ENCODE measurements at places on chromosomes 2 and 18.

- DNase-seq = no peak
Measured at GRCh38 chr2:18976168-18976961, 382.1 kb downstream of the OSR1 start.

DNA sequence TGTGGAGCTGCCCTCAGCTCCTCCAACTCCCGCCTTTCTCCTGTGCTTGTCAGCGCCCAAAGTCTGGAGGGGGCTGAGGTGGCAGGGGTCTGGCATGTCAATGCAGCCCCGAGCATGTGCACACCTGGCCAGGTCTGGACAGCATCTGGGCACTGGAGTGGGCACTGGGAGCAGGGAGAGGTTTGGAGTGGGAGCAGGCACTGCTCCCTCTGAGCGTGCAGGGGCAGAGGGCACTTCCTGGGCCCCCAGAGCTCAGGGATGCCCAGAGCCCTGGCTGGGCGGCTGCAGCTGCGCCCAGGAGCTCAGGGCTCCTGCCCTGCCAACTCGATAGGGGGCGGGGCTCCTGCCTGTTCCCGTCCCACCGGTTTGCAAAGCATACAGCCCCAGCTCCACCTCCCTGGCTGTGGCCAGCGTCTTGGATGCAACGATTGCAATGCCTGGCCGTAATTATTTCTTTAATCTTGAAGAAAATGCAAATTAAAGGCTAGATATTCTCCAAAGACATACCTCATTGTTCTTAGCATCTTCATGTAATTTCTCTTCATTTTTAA, 57.4 kb upstream of the LDAH start:
- DNase-seq = no peak

GRCh38 chr2:60676706-60677330, 79.2 kb upstream of the PAPOLG start:
- DNase-seq = no peak

- no peak for DNase-seq
Measured at GRCh38 chr2:62423883-62424458, 82.0 kb downstream of the TMEM17 start.

GRCh38 chr18:26133652-26134051, at the start of gene PSMA8:
Gene PSMA8, plus strand, starts transcription at chr18:26133869. Its CDS starts 97 bp downstream, at chr18:26133966.
- DNase-seq = peak; percentile 28

DNA sequence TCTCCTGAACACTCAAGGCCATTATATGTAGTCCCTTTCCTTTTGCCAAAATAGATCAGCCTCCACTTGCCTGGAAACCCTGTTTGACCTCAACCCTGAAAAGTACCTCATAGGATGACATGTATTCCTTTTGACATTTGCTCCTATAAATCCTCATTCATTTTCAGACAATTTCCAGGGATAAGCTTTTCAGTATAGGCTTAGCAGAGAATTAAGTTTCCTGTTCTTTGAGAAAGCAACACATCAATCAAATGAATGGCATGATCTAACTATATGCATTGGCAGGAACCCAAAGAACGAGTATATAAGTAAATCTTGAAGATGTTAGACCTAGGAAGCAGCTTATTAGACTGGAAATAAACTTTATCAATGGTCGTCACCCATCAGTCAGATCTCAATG, 483.0 kb downstream of the CCDC85A start:
- DNase-seq = no peak

DNA sequence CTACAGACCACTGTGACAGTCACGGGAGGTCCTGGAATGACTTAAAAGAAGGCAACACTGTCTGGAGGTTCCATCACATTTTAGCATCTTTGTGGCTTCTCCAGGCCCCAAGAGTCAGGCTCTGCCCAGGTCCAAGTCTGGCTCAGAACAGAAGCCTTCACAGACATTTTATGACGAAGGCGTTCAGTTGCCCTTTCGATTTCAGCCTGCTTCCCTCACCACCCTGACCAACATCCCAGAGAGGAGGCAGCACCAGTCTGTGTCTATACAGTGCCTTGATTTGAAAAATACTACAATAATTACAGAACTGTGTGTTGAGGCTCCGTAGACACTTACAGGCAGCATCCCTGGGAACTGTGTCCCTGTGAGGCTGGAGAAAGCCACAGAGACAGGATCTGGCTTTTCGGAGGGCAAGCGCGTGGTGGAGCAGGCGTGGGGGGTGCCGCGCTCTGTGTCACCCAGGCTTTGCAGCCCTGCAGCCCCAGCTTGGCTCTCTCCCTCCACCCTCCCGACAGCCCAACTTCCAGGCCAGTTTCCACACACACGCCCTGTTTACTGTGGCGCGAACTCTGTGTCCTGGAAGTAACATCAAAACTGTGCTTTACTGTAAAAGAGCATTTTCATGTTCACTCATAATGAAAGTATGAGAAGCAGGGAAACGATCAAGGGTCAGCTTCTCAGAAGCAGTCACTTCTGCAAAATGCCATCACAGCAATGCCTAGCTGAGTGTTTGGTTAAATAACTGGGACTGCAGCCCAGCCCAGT, 153.5 kb upstream of the ALKAL2 start:
- no peak for DNase-seq

DNA sequence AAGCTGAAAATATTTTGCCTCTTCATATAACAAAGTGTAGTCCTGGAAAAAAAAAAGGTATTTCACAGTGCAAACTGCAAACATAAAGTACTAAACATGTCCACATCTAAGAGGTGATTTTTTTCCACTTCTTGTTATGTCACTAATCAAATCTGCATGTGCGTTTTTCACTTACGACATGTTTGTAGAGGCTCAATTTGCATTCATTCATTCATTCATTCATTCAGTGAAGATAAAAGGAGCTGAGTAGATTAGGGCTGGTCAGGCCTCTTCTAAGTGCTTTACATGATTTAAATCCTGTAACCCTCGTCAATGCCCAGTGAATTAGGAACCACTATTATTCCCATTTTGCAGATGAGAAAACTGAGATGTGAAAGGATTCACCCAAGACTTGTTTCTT, 88.5 kb downstream of the KCTD1 start:
- no peak for DNase-seq

DNA sequence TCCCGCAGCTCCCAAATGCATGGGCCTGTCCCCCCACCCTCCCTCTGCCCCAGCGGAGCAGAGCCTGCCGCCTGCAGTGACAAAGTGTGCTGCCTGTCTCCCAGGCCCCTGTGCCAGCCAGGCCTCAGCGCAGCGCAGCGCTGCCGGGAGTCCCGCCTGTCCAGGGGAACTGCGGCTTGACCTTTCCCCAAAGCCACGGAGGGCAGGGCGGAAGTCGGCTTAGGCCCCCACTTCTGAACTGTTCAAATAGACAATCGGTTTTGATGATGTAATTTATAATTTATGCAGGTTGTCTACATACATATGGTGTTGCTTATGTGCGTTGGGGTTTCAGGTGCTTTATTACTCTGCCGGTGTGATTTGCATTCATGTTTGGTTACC, 7.1 kb downstream of the GBX2 start:
- no peak for DNase-seq

DNA sequence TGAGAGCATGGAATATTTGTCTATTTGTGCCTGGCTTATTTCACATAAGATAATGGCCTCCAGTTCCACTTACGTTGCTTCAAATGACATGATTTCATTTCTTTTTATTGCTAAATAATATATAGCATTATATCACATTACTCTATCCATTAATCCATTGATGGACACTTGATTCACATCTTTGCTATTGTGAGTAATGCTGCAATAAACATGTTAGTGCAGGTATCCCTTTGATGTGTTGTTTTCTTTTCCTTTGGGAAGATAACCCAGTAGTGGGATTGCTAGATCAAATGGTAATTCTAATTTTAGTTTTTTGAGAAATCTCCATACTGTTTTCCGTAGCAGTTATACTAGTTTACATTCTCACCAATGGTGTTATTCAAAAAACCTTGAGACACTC, 1343.3 kb upstream of the TMEFF2 start:
- no peak for DNase-seq

- DNase-seq = no peak
Measured at GRCh38 chr2:123816203-123816602, 208.9 kb upstream of the CNTNAP5 start.

GRCh38 chr2:143842836-143843235, 677.1 kb downstream of the ZEB2 start:
- DNase-seq = no peak

- no peak for DNase-seq
Measured at GRCh38 chr18:21456428-21457178, 143.9 kb downstream of the ESCO1 start.

DNA sequence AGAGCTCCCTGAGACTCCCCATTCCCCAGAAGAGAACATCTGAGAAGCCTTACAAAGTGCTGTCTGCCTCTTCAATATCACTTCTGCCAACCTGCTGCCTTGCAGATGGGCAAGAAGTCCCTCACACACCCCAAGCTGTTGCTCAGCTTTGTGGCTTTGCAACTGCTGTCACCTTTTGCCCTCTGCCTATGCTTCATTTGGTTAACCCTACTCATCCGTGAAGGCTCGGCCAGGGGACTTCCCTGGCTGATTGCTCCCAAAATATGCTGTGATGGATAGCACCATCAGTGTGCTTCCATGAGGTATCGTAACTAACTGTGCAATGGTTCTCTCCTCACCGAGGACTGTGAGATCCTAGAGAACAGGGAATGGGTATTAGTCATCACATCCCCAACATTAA, 88.9 kb upstream of the CYP1B1 start:
- no peak for DNase-seq

DNA sequence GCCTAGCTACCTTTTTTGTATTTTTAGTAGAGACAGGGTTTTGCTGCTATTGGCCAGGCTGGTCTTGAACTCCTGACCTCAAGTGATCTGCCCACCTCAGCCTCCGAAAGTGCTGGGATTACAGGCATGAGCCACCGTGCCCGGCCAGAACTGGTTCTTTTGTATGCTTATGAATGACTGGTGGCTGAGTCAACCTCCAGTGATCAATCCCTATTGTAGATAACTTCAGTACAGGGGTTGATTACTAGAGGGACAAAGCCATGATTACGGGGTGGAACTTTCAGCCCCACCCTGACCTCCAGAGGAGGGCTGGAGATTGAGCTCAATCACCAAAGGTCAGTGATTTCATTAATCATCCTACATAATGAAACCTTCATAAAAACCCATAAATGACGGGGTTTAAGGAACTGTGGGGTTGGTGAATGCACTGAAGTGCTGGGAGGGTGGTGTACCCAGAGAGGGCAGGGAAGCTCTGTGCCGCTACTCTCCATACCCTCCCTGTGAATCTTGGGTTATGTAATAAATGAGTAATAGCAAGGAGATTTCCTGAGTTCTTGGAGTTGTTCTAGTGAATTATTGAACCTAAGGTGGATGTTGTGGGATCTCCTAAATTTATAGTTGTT, 281.8 kb upstream of the CXCR4 start:
- no peak for DNase-seq

- DNase-seq = no peak
Measured at GRCh38 chr18:47883771-47884413, 46.6 kb downstream of the SMAD2 start.

DNA sequence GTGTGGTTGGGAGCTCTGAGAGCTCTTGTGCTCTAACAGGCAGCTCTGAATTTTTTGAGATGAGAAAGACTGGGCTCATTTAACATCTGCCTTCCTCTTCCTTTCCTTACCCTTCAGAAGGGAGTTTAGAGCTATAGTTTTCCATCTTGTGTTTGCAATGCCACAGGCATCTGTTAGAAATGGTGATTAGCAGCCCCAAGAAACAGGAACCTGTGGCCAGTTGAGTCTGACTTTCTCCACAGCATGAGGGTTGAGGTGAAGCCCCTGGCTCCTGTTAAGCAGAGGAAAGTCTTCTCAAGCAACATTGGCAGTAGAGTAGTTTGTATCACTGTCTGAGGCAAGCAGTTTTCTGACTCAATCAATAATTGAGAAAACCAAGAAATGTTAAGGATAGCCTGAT, 577.4 kb downstream of the ZEB2 start:
- no peak for DNase-seq

DNA sequence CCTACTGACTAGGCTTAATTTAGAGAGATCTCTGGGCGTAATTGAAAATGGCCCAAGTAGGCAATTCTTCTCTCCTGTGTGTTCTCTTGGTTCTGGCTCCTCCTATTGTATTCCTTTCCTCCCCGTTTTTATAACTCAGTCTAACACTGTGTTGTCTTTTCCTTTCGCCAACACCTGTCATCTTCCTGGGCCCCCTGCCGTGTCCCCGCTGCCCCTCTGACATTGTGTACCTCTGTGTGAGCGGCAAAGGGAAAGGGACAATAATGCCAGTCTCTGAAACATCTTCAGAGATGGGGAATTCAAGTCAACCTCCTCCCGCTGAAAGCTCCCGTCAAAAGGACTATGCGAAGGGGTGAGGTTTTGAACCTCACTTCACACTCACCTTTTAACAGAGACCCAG, 210.9 kb downstream of the GBX2 start:
- DNase-seq = no peak

DNA sequence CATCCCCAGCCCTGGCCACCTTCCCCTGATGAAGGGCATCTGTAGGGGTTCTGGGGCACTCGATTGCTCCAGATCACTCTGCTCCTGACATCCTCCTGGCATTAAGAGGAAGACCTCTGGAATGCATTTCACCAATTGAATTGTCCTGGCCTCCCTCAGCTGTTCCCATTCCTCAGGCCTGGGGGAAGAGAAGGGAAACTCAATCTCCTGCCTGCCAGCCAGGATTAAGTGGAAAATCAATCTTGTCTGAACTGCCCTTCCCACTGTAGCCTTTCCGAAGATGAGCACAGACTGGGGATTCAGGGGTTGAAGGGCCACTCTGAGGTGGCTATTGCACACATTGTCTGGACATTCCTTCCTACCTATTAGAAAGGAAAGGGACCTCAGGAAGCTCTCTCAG, 99.8 kb downstream of the ALK start:
- DNase-seq = no peak

DNA sequence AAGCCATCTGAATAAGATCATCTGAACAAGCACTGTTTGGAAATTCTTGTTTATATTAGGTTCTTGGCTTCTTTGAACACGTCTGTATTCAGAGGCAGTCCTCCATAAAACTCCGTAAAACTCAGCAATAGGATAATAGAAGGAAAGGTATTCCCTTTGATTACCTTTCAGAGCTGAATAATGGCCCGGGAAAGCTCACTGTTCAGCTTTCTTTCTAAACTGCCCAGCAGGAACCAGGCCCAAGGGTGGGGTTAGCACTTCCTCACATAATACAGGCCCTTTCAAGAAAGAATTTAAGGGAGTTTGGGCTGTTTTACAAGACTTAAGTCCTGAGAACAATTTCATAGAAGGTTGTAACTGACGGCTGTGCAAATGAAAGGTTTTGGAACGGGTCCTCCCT, 72.2 kb upstream of the PHLPP1 start:
- DNase-seq = no peak

- no peak for DNase-seq
Measured at GRCh38 chr2:68119504-68119903, 38.2 kb upstream of the PNO1 start.

- no peak for DNase-seq
Measured at GRCh38 chr2:208006833-208007232, 18.5 kb downstream of the PLEKHM3 start.

DNA sequence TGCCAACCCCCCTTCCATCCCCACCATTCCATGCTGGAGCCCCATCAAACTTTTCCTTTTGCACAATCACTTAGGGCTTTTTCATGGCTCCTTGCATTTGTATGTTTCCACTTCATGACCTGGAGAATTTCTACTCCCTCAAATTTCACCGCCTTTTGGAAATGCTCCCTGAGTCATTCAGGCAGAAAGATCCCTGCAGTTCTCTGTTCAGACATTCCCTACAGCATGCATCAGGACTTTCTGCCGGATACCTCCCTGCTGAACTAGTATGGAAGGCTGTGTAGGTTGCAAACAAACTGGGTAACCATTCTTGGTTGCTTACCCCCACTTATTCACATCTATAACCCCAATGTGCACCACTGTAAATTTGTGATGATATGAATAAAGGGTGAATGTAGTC, 389.6 kb upstream of the CELF4 start:
- DNase-seq = no peak

GRCh38 chr18:3649633-3650426, 199.9 kb downstream of the TGIF1 start:
- DNase-seq = no peak

GRCh38 chr2:120300385-120300784, 45.6 kb upstream of the INHBB start:
- DNase-seq = no peak

All from stimulated activated CD8-positive, alpha-beta memory T cell treated with anti-CD3 and anti-CD28 coated beads, Interleukin-2, amount 100 ng/mL, for 1 hour (primary cell).